ENCODE measurements at places on chromosomes 7 and 10.

DNA sequence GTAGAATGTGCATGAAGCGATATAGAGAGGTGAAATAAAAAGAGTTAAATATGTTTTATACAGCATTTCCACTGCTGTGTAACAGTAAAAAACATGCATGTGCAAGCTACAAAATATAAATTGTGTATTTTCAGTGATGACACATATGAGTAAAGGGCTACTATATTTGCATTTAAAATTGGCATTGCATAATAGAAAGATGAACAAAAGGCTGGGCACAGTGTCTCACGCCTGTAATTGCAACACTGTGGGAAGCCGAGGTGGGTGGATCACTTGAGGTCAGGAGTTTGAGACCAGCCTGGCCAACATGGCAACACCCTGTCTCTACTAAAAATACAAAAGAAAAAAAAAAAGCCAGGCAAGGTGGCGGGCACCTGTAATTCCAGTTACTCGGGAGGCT lies 79.8 kb upstream of the CCDC71L start:
- DNase-seq, result no peak

DNA sequence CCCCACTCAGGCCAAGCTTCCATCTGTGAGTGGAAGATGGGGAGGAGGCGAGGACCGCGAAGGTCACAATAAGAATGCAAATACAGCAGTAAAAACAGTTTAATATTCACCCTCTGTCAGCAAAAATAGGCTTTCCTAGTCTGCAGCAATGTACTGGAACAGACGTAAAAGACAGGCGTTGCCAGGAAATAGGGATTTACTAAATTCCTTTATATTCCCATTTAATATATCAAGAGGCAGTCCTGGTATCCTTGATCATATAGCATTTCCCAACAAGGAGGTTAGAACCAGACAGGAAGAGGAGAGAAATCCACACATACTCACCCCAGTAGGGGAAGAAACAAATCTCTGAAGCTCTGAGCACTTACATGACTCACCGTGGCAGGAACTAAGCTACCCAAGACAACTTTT lies 1054.9 kb upstream of the C7orf33 start:
- no peak for DNase-seq

DNA sequence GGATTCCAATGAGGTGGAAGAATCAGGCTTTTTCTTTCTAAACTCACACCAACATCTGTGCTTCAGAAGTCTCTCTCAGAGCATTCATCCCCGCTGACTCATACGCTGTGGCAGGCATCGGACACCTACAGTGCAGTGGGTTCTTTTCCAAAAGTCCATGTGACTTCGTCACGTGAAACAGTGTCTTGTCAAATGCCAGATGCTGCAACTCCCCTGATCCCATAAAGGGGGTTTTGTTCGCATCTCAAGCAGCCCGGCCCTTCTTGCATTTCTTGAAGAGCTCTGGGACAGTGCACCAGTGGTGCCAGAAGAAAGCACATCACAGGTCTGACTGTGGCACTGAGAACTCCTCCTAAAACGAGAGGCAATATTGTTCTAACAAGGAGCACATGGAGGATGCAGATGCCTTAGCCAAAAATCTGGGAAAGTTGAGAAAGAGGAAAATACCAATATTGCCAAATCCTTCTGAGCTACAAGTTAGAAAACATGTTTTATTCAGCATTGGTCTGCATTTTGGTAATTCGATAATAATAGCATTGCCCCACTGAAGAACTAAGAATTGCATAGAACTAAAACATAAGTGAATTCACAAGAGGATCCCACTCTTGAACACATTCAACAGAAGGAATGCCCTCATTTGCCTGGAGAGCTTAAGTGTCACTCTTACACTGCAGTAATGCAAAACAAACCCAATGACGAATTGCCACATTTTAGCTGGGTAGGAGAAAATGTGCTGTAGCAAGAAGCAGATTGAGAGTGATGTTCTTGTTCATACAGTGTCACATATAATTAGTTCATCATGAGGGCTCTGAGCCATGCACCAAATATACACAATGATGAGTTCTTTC lies 204.4 kb downstream of the CXCL12 start:
- no peak for DNase-seq

DNA sequence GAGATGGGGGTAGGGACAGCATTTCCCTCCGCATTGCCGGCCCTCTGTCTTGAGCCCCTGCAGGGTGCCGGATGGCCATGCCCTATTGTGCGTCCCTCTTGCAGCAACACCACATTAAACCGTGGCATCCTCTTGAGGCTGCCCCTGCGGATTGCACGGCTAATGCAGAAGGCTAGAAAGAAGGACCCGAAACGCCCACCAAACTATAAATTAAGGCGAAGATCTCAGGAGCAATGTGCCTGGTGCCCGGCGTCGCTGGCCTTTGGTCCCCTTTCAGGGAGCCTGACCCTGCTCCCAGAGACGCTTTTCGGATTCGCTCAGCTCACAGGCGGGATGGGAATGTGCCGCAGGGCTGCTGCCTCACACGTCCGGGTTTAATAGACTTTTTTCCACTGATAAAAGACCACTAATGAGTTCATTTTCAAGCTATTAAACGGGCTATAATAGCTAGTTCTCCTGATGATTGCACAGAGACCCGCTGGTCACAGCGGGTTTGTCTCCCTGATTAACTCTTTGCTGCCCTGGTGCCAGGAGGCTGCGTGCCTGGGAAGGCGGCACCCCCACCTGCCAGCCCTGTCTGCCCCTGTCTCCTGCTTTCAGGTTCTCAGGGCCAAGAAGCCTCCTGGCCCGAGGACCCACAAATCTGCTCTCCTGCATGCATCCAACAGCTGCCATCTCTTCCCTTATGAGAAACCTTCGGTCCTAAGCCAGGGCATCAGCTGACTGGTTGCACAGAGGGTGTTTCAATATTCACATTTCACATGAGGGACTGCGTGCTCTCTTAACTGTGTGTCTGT lies 128.3 kb downstream of the ADARB2 start:
- no peak for DNase-seq

- DNase-seq, result no peak
Observed at GRCh38 chr10:121076776-121077715, 225.9 kb downstream of the WDR11 start.

DNA sequence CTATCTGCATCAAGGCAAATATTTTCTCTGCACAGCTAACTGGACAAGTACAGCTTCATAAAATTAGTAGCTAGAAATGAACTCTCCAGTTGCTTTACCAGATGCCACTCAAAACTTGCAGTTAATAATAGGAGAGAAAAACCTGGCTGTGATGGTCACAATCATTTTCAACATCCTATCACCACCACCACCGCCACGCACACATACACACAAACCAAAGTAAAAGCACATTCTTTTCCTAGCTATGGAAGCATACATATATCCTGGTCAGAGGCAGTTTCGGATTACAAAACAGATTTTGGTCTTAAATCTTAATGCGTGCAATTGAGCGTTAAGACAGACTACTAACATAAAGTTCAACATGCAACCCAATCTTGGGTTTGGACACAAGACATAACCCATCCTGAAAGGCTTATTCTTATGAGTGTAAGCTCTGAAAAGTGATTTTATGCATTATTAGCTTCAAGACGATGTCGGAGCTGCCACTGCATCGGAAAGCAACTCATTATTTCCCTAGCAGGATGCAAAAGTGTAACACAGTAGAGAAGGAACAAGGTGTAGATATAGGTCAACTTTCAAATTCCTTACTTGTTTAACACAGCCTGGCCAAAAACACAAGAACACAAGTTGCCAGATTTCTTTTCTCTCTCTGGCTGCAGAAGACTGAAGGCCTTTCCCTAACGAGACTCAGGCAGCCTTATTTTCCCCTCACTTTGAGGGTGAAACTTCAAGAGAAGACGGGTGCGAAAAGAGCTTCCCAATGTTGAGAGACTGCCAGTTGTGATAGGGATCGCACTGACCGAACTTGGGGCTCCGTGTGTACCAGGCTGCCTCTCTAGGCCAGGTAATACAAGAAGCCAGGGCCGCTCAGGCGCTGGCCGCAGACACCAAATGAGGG lies 1.2 kb downstream of the CACUL1 start:
- DNase-seq, result peak; percentile 47

DNA sequence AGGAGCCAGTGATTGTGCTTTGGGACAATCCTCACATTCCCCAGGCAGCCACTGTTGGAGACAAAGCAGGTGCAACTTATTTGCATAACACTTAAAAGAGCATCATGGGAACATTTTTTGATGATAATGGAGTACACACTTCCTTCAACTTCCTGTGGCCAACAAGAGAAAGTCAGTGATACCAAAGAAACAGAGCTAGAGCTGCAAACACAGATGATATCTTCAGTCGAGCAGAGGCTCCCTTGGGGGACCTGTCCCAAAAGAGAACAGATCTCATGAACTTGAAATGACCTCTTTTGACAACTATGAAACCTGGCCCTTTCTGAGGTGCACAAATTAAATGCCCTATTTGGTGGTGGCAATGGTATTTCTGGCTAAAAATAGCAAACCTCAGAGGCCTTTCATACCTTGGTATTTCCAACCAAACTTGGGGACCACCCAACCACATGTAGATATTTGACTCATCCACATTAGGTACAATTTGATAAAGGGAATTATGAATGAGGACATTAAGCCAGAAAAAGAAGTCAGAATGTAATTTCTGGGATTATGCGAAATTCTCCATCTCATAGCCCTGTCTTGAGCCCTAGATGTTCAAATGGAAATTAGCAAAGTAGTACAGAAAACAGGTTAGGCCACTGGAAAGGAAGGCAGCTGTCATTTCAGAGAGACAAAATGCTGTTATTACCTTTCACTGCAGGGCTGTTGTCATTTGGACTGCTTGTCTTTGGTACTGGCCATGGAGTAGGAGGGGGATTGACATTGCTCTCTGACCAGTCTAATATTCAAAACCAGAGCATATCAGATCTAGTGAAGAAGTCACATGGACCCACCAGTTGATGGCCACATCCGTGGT lies 146.2 kb downstream of the ICA1 start:
- DNase-seq, result peak; percentile 50

GRCh38 chr10:43599333-43599732 lies 6.9 kb upstream of the ZNF485 start:
- no peak for DNase-seq

DNA sequence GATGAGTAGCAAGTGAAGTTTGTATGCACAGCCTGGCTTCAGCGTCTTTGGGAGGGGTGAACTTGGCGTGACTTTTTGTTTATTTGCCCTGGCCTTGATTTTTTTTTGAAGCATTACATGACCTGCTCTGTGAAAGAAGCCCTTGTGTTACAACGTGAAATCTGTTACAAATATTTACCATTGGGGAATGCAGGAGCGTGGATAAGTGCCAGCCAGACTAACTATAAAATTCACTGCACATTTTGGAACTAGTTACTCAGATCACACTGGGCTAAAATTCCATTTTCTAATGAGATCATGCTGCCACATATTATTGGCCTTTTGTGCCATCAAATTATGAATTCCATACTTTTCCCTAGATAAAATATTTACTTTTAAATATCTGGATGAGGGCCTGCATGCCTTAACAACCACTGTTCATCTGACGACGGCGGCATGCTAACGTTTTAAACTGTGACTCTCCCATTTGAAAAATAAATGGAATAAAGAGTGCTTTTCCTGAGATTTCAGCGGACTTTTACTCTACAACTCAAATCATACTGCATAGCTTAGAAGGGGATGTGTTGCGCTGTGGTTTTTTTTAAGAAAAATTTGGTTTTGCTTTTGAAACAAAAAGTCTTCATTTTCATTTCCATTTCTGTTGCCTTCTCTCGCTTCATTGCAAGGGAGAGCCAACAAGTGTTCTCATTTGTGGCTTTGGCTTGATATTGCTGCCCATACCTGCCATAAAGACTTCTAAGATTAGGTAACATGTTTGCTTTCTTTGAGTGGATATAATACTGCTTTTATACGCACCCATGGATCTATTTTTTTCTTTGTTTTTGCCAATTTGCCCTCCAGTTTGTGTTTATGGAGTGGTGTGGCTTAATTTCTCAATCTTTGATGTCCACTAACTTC lies 352.2 kb downstream of the TFEC start:
- DNase-seq, result no peak

DNA sequence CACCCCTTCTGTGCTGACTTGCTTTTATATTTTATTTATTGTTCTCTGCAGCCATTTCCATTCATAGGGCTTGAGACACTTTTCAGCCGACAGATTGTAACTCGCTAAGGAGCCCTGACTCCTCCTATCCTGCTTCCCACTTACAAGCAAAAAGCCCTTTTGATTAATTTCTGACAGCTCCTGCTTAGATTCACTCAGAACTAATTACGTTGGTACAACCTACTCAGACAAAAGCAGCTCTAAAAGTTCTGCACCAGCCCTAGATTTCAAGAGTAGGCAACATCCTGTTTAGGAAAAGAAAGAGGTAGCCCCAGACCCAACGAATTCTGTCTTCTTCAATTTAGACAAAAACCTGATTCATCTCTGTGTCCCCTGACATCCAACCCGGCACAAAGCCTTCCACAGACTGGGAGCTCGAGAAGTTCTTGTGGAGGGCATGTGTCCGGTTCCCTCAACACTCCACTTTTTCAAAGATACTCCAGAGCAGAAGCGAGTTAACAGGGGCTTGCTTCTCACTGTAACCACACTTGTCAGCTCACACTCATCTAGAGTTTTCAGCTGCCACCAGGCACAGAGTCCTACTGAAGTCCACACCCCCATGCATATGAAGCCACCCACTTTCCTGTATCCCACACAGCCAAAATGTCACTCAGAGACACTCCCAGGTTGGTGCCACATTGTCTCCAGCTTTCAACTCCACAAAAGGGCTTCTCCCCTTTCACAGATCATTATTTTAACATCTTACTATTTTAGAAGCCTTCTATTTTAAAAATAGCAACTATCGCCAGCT lies 113.6 kb upstream of the NFE2L3 start:
- no peak for DNase-seq

DNA sequence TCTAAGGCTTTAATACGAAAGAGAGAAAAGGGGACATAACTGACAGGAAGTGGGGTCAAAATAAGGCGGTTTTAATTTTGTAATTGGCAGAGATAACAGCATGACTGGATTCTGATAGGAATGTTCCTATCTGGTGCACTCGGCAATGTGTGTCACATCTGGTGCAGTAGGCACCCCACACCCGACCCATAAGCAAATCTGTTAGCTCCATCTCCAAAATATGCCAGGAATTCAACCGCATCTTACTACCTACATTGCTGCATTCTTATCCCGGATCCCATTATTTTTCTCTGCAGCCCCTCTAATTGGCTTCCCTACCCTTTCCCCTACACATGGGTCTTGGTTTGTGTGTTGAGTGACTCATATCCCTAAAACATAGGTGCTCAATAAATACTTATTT lies 19.1 kb upstream of the GALNT11 start:
- DNase-seq, result no peak

DNA sequence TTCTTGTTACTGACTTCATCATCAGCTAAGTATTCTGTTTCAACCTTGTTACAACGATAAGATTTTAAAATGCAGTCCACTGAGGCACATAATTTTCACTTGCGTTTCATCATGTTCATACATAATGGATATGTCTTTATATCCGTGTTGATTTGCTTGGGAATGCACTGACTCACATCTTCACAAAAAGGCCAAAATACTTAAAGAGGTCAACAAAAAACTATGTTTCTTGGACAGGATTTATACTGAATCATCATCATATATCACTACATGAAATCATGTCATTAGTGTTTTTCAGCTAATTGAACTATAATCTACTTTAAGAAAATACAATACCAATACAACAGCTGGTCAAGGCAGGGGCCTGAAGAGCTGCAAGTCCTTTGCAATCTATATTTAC lies 324.5 kb upstream of the KLF6 start:
- DNase-seq, result no peak

Measured in NAMALWA (cell line).